ACHN (cell line): ENCODE measurements at places on chromosomes 5 and 9.

DNA sequence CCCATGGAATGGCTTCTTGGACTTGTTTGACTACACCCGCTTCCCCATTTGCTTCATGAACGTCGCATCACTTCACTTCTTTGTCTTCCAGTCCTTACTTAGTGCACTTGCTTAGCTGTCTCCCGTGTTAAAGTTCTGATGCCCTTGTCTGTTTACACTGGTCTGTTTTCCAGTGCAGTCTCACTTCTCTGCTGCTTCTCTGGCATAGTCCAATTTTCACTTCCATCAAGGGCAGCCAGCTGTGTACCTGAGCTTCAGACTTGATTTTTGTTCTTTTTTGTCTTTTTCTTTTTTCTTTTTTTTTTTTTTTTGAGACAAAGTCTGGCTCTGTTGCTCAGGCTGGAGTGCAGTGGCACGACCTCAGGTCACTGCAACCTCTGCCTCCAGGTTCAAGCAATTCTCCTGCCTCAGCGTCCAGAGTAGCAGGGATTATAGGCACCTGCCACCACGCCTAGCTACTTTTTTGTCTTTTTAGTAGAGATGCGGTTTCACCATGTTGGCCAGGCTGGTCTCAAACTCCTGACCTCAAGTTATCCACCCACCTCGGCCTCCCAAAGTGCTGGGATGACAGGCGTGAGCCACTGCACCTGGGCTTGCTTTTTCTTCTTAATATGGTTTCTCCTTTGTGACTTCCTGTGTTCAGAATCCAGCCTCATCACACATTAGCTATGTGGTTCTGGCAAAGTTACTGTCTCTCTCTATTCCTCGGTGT is 75.4 kb downstream of the LRRC70 start:
- DNase-seq, result no peak

- no peak for DNase-seq
Measured at GRCh38 chr5:119218830-119219782, 136.7 kb upstream of the TNFAIP8 start.

DNA sequence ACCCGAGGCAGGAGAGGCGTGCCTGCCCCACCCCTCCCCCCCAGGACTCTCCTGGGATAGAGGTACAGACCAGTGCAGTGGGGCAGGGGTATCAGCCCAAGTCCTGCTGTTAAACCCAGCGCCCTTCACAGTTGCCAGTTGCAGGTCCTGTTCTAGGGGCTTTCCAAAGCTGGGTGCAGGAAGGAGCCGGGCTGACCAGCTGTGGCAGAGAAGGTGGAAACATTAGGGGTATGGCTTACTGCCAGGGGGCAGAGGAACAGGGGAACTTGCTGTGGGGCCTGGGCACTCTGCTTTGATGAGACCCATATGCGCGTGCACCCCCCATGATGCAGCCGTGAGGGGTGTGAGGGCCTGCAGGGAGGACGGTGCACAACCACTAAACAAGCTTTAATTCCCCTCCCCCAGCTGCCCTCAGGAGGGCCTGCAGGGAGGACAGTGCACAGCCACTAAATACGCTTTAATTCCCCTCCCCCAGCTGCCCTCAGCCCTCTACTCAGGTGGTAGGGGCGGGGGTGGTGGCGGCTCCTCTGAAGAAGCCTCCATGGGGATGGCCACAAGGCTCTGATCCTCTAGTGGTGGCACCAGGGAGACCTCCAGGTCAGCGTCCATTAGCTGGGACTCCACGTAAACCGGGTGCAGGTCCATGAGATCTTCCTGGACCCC is 766 bp upstream of the LRRC26 start:
- DNase-seq, result no peak

DNA sequence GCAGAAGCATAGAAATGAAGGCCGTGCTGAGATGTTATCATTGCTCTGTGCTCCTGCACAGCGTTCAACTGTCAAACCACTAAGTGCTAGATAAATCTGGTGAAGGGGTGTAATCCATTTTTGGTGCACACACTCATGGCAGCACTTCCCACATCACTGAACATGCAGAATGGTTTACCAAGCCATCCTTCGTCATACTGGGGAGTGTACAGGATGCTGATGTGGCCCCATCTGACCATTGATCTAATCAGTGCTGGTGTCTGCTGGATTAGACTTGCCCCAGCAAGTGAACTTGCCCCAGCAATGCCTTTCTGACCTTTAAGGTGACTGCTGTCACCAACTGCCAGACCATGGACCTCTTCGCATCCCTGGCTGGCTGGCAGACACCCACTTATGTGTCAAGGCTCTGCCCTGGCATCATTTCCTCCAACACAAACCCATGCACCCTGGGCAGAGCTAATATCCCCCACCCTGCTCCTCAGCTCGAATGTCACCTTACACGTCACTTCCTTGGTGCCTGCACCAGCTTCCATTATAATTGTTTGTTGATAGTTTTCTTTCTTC is 4.2 kb upstream of the SEMA4D start:
- no peak for DNase-seq

DNA sequence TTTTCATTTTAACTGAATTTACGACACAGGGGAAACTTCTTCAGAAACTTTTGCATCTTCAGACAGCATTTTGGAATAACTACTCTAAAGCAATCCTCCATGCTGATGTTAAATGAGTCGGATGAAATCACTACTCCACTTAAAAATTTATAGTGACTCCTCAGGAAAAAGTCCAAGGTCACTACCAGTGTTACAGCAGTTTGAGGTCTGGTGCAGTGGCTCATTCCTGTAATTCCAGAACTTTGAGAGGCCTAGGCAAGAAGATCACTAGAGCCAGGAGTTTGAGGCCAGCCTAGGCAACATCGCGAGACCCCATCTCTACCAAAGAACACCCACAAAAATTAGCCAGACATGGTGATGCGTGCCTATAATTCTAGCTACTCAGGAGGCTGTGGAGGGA is 5.9 kb upstream of the GAS1 start:
- DNase-seq, result no peak

- DNase-seq, result no peak
Measured at GRCh38 chr5:30100929-30101328, 1092.6 kb upstream of the CDH6 start.

GRCh38 chr9:19788152-19788551 is 685 bp downstream of the SLC24A2 start:
- DNase-seq, result no peak

DNA sequence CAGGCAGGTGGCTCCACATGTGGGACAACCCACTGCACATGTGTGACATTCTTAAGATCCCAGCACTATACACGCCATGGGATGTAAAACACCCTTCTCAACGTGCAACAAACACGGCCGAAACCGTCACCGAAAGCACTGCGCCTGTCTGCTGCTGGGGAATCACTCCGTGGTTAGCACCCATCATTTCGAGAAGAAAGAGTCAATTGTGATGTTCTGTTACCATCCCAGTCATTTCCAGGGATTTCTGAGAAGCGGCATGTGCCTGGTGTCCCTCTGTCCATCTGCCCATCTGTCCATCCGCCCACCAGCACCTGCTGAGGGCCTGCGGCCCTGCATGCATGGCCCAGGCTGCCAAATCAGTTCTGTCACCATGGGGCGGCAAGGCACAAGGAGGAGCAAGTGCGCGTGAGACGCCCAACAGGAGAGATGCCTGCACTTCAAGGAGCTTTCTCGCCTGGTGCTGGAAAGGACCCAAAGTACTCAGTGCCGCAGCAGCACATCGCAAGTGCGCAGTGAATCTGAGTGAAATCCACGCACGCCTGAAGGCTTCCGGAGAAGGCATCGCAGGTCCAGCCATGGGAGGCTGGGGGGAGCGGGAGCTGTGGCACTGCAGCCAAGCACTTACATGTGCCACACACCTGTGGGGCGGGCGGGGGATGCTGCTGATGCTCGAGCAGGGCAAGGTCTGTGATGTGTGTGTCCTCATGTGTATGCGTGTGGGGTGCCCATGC is 38.0 kb downstream of the VAV2 start:
- DNase-seq, result no peak

DNA sequence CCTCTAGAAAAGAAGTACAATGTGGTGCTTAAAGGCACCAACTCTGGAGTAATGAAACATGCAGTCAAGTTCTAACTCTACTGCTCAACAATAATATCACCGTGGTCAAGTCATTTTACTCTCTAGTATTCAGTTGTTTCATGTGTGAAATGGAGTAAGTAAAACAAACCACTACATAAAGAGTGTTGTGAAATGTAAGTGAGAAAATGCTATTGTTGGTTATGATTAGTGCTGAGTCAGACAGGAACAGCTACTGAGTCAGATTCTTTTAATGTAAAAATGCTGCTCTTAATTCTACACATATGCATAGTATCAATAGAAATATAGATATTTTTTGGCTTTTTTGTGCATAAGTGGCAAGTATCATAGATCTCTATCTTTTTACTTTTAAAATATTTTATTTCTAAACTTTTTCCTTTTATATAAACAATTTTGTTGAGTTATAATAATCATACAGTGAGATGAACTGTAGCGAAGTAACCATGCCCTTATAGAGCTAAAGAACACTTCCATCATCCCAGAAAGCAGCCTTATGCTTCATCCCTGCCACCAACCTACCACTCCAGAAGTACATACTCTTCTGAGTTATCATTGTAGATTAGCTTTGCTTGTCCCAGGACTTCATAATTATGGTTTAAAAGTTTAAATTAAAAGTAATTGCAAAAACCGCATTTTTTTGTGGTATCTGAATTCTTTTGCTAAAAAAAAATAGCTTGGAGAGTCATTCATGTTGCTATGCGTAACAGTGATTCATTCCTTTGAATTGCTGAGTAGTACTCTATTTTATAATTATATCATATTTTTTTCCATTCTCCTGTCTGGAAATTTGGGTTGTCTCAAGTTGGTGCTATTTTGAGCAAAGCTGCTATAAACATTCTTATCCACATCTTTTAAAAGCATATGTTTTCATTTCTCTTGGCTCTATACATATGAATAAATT is 548.2 kb upstream of the CLINT1 start:
- DNase-seq, result no peak

- DNase-seq, result no peak
Measured at GRCh38 chr9:116942593-116943061, 255.5 kb downstream of the TRIM32 start.

GRCh38 chr5:171979606-171980005 is 26.8 kb downstream of the FBXW11 start:
- DNase-seq, result no peak

DNA sequence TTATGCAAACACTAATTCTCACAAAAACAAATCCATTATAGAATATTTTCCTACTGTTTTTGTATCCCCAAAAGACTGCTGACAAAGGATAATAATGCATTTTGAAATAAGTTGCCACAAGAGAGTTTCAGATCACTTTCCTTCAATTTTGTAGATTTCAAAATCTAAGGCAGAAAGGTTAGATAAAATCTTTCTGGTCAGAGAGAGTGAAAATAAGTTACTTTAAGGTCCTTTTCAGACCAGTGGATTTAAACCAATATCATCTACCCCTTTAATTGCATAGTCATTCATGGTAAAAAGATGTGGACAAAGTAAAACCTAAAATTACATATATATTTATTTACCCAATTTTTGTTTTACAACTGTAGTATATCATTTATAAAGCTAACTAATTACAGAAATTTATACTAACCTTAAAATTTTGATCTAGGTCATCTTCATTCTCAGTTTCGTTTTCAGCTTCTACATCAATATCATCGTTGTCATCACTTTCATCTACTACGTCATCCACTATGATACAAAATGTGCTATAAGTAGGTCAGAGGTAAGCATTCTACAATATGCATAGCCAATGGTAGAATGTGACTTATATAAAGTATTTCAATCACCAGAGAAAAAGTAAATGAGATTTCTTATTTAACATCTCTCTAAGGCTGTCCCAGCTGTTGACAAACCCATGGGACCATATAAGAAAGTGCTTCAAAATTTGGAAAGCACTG is 95.7 kb downstream of the AGTPBP1 start:
- no peak for DNase-seq

- DNase-seq, result no peak
Measured at GRCh38 chr9:89866701-89867100, 261.9 kb downstream of the GADD45G start.

DNA sequence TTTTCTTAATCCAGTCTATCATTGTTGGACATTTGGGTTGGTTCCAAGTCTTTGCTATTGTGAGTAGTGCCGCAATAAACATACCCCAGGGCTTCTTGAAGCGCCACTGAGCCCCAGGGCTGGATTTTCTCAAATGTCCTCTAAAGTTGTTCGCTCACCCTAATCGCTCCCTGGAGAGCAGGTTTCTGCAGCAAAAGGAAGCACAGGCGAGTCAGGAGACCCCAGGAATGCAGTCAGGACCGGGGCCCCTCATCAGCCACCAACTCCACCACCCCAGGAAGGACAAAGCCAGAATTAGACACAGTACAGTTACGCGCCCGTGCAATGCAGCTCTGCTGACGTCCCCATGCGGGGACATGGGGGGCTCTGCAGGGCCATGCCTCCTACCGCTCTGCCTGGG is 15.7 kb upstream of the OBP2B start:
- no peak for DNase-seq

GRCh38 chr5:68265347-68265746 is 49.8 kb downstream of the PIK3R1 start:
- DNase-seq, result no peak

- peak; percentile 88 for DNase-seq
Measured at GRCh38 chr5:177455661-177456590, 9.3 kb downstream of the PRR7 start.

GRCh38 chr9:92147030-92147851 is 32.0 kb upstream of the SPTLC1 start:
- DNase-seq, result peak; percentile 89

DNA sequence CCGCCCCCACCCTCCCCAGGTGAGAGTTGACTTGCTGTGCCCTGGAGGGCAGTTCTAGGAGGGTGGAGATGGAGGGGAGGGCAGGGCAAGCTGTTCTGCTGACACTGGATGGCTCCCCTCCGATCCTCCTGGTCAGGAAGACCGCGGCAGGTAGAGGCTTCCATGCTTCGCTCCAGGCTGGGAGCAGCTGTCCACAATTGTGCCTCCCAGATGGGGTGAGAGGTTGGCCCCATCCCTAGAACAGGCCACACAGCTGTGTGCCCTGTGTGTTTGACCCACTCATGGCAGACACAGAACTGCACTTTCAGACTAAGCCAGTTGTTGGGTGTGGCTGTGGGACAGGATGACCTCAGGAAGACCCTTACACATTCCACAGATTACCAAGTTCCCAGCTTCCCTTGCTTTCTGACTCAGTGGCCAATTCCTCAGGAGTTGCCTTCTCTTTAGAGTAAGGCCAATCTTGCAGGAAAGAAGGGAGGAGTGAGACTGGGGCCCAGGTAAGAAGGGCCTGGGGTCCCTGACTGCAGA is 72.1 kb upstream of the HSPA9 start:
- no peak for DNase-seq

- no peak for DNase-seq
Measured at GRCh38 chr9:117044241-117044640, 357.1 kb downstream of the TRIM32 start.

DNA sequence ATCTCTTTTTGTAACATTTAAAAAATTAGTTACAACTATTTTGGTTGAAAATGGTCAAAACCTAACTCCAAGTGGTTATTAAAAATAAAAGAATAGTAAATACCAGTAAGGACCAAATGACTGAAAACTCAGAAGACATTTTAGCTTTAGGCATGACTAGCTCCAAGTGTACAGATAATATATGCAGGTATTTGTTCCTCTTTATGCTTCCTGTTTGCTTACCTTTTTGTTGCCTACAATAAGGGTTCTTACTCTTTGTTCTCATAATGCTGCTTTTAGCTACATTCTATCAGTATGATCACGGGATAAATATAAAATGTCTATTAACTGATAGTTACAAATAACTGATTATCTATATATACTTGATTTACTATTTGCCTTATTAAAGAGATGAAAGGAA is 259.6 kb downstream of the CDH12 start:
- no peak for DNase-seq

- peak; percentile 3 for DNase-seq
Measured at GRCh38 chr9:134689321-134690181, 47.9 kb downstream of the COL5A1 start.
